ENCODE measurements at places on chromosomes 2 and 18.

DNA sequence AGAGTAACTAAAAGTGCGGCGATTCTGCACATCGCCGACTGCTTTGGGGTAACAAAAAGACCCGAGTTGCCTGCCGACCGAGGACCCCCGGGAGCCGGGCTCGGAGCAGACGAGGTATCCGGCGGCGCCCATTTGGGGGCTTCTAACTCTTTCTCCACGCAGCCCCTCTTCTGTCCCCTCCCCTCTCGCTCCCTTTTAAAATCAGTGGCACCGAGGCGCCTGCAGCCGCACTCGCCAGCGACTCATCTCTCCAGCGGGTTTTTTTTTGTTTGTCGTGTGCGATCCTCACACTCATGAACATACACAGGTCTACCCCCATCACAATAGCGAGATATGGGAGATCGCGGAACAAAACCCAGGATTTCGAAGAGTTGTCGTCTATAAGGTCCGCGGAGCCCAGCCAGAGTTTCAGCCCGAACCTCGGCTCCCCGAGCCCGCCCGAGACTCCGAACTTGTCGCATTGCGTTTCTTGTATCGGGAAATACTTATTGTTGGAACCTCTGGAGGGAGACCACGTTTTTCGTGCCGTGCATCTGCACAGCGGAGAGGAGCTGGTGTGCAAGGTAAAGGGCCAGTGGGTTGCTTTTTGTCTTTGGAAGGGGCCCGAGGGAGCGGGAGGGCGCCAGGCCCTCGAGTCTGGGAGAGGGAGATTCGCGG, 1.4 kb downstream of the TRIB2 start:
- peak; percentile 57 for DNase-seq

DNA sequence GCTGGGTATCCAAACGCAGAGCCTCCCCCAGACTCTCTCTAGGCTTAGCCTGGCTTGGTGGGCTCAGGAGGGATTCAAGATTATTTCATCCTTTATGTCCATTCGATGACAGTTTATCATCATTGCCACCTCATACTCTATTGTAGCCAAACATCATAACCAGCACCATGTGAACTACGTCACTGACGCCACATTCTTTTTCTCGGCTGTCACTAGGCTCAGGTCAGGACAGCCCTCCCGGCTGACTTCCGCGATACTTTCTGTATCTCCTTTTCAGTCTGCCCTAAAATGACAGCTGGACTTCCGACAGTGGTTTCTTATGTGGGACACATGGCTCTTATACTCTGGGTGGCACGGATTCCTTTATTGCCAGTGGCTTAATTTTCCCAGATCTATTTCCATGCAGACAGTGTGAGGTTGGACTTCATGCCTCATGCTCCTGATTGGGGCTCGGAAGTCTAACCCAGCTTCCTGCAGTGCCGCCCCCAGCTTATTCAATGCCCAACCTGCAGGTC, 39.8 kb upstream of the SMIM21 start:
- no peak for DNase-seq

GRCh38 chr18:39835303-39836030, 2119.6 kb upstream of the PIK3C3 start:
- DNase-seq = no peak

- DNase-seq = no peak
Observed at GRCh38 chr2:156196031-156196430, 136.5 kb downstream of the NR4A2 start.

DNA sequence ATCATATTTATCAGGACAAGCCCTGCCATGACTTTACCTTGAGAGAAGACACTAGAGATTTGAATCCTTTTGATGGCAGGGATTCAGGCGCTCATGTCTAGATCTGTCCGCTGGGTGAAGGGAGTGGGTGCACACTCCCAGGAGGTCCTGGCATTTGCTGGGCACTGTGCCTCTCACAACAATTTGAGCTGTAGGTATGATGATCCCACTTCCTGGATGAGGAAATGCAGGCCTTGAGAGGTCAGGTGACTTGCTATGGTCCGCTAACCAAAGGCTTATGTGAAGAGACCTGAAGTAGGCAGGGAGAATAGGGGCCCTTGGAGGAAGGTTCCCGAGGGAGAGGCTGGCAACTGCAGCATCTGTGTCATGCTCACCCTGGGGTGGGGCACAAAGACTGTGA, 206.1 kb downstream of the HAUS1 start:
- DNase-seq = no peak

DNA sequence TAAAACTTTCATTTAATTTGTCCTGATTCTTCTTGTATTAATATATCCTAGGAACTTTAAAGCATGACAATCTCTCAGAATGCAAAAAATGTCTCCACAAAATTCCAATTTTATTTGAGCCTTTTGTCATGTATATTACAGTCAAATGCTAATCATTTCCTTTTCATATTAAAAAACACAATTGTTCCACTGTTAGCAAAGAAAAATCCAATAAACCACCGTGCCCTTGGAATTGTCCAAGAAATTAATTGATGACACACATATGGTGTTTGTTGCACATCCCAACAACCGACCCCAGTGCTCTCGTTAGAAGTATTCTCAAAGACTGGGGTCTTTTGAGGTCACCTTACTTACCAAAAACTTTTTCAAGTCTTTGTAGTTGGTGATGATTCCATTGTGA, 28.1 kb downstream of the GFPT1 start:
- DNase-seq = no peak

DNA sequence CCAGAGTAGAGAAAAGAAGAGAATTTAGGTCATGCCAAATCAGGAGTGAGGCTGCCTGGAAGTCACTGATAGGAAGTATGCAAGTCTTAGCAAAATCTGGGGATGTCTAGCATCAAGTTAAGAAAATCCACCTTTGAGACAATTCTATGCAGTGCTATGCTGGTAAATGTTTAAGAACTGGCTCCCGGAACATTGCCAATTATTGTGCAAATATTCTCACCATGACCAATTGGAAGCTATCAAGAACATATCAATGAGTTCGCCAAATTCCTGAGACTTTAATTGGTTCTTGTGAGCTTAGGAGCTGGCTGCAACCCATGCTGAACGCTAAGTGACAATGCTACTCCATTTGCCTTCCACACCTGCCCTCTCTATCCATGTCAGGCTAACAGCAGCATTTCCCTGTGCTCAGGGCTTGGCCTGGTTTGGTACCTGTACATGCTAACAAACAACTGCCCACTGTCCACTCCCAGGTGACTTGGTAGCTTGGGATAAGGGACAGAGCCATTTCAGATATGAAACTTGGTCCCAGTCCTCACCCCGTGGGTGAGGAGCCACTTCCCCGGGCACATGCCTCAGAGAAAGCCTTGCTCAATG, 172.9 kb upstream of the KLHL29 start:
- DNase-seq = no peak

- DNase-seq = no peak
Observed at GRCh38 chr2:65549631-65550030, 117.2 kb upstream of the SPRED2 start.

GRCh38 chr2:175914846-175915245, 87.2 kb downstream of the LNPK start:
- DNase-seq = no peak

- no peak for DNase-seq
Observed at GRCh38 chr18:70507970-70508369, 219.1 kb downstream of the SOCS6 start.

- DNase-seq = no peak
Observed at GRCh38 chr2:150716186-150716585, 228.7 kb upstream of the RND3 start.

DNA sequence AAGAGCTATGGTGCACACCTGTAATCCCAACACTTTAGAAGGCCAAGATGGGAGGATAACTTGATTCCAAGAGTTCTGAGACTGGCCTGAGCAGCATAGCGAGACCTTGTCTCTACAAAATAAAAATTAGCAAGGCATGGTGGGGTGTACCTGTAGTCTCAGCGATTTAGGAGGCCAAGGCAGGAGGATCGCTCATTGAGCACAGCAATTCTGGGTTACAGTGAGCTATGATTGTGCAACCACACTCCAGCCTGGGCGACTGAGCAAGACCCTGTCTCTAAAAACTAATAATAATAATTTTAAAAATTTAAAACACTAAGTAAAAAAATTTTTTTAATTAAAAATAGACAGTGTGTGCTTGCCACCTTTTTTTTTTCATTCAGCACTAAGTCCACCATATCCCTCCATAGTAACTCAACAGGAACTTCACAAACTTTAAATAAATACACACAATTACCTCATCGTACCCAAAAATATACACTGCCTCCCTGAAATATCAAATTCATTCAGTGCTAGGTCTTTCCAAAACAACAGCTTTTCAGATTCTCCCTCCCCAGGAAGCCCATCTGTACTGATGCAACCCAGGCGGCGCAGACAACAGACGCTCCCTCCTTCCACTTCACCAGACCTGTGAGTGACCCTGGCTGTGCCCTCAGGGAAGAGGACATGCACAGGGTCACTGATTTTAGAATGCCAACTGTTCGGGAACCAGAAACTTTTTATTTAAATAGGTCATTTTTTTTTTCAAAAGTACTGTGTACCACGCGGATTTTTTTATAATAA, 29.6 kb downstream of the FAM168B start:
- no peak for DNase-seq

DNA sequence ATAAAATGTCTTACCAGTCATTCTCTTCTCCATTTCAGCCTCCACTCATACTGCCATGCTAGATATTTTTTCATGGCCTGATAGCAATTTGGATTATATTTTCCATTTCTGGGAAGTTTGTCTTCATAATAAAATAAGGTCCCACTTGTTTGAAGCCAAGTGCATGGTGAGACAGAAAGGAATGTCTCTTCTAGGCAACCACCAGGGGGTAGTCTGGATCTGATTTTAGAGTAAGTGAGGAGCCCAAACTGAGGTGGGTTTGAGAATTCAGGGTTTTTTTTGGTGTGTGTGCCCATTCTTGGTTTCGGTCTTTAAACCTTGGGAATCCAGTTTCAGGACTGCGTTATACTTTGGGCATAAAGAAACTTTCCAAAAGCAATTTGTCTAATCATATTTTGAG, 315.5 kb downstream of the RPRM start:
- DNase-seq = peak; percentile 52

DNA sequence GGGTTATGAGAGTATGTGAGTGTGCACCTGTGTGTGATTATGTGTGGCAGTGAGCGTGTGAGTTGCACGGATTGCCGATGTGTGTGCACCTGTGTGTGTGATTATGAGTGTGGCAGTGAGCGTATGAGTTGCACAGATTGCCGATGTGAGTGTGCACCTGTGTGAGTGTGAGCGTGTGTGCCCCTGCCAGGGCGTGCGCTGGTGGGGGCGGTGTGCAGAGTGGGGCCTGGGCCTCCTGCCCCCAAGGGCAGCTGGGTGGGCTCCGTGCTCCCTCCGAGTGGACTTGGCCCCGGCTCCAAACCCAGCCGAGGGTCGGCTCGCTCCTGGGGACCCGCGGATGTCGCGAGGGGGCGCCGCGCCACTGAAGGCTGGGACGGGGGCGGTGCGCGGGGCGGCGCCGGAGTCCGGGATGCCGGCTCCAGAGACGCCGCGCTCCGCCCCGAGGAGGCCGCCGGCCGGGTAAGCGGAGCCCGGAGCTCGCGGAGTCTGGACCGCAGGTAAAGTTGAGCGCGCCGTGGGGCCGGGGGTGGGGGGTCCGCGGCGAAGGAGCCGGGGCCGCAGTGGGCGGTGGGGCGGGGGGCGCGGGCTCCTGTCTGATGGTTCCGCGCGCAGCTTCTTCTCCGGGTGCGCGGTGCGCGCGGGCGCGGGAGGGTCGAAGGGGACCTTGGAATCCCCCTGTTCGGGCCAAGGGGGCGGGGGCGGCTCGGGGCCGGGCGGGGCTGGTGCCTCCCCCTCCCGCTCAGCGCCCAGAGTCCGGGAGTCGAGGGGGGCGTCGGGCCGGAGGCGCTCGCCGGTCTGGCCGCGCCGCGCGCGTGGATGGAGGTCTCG, at the start of gene KCNG2:
Gene KCNG2, plus strand, starts transcription at position 421 of the 828 bp plus-strand sequence. CDS start 65,730 bp downstream, outside the sequence.
- DNase-seq = peak; percentile 55

- DNase-seq = no peak
Observed at GRCh38 chr2:65380255-65380654, 52.1 kb downstream of the SPRED2 start.

GRCh38 chr2:186611526-186611925, 21.7 kb downstream of the ITGAV start:
- no peak for DNase-seq

DNA sequence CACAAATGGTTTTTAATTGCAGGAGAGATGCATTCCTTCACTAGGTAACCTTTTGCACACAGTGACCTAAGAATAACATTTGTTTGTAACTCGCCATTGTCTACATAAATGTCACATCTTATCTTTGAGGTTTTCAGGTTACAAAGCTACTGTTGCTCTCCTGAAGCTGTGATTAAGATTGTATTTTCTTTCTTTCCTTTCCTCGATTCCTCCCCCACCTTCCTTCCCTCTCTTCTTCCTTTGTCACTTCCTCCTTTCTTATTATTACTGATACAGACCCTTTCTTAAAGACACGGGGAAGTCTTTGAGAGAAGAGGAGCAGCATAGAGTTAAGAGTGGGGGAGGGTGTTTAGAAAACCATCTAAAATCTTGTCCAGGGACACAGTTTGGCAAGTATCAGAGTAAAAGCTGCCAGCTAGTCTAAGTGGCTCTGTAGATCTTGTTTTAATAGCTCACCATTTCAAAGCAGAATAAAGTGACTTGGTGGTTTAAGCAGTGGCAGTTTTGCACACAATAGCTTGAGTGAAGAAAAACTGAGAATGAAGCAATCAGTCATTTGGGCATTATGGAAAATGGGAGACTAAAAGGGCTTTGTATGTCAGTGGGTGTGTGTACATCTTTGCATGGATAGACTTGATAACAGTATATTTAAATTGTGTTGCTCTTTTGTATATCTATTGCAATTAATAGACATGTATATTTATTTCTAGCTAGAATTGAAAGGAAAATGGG, 10.9 kb downstream of the CERS6 start:
- peak; percentile 28 for DNase-seq

DNA sequence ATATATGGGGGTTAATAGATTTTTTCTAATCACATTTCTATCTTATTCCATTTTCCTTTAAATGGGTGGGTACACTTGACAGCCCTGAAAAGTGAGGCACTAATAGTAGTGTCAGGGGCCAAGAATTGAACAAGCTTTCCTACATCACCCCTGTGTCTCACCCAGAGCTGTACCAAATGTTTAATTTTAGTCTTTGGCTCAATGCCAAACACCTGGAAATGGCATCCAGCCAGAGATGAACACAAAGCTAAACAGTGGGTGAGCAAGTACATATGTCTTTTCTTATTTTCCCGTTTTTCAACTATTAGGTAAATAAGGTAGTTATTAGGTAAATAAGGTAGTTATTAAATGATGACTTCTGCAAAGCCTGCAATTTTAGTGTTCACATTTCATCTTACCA, 276.3 kb upstream of the ERBB4 start:
- DNase-seq = no peak

- DNase-seq = no peak
Observed at GRCh38 chr2:178827739-178828485, 20.7 kb upstream of the TTN start.

Measured in hematopoietic multipotent progenitor cell treated with erythropoietin and hydrocortisone succinate and interleukin-3 and kit ligand, for 6 days (in vitro differentiated cells).